ENCODE measurements at places on chromosomes 4 and X.

GRCh38 chrX:105297041-105297440 is 76.5 kb upstream of the TEX13A start:
- H3K4me3 ChIP-seq = no peak overlapping the region
- H3K27ac ChIP-seq = no peak overlapping the region
- no peaks in the 10 kb centered on the region for H3K27me3 ChIP-seq
- H3K4me1 ChIP-seq = no peaks in the 10 kb centered on the region

GRCh38 chrX:79623098-79623762 is 256.1 kb upstream of the ITM2A start:
- no peaks in the 10 kb centered on the region for H3K27me3 ChIP-seq
- H3K4me3 ChIP-seq = no peak overlapping the region
- H3K27ac ChIP-seq = no peak overlapping the region
- no peak for DNase-seq
- H3K4me1 ChIP-seq = no peaks in the 10 kb centered on the region

- DNase-seq = no peak
- no peaks in the 10 kb centered on the region for H3K4me1 ChIP-seq
- H3K36me3 ChIP-seq = no peaks in the 10 kb centered on the region
- no peaks in the 10 kb centered on the region for H3K27me3 ChIP-seq
- H3K4me3 ChIP-seq = no peak overlapping the region
- no peak overlapping the region for H3K27ac ChIP-seq
Observed at GRCh38 chrX:80354966-80355465, 65.2 kb upstream of the TENT5D start.

GRCh38 chrX:139725720-139726119 is 17.8 kb upstream of the MCF2 start:
- DNase-seq = no peak
- H3K36me3 ChIP-seq = peaks cover 8% of the 10 kb centered on the region
- H3K4me1 ChIP-seq = peaks cover 7% of the 10 kb centered on the region
- H3K4me3 ChIP-seq = no peak overlapping the region

GRCh38 chrX:57445832-57446231 is 146.0 kb upstream of the ZXDB start:
- DNase-seq = no peak
- no peaks in the 10 kb centered on the region for H3K27me3 ChIP-seq
- no peaks in the 10 kb centered on the region for H3K36me3 ChIP-seq
- H3K4me1 ChIP-seq = no peaks in the 10 kb centered on the region
- no peak overlapping the region for H3K27ac ChIP-seq
- no peak overlapping the region for H3K4me3 ChIP-seq

GRCh38 chrX:153875391-153876111 is 10.4 kb downstream of the L1CAM start:
- H3K27me3 ChIP-seq = peaks cover 21% of the 10 kb centered on the region
- no peaks in the 10 kb centered on the region for H3K36me3 ChIP-seq
- no peak overlapping the region for H3K4me3 ChIP-seq
- H3K4me1 ChIP-seq = peaks cover 21% of the 10 kb centered on the region
- peak; percentile 75 for DNase-seq

- DNase-seq = no peak
- H3K27me3 ChIP-seq = no peaks in the 10 kb centered on the region
- no peaks in the 10 kb centered on the region for H3K36me3 ChIP-seq
- no peak overlapping the region for H3K4me3 ChIP-seq
- no peak overlapping the region for H3K27ac ChIP-seq
Observed at GRCh38 chrX:21620234-21620633, 37.9 kb downstream of the KLHL34 start.

DNA sequence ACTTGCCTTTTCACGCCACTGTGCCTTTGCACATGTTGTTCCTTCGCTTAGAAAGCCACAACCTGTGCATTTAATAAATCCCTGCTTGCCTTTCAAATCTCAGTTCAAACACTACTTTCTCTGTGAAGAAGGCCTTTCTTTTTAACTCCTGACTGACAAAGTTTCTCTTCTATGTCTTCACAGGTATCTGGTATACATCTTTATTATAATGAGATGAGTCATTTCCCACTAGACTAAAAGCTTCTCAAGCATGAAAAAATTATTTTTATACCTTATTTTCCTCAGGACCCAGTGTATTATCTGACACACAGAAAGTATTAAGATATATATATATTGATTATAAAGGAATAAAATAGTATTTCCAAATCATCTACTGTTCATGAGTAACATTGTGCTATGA is 189.9 kb downstream of the TBCK start:
- no peak for DNase-seq
- no peaks in the 10 kb centered on the region for H3K27me3 ChIP-seq
- no peaks in the 10 kb centered on the region for H3K4me1 ChIP-seq
- H3K4me3 ChIP-seq = no peak overlapping the region
- no peak overlapping the region for H3K27ac ChIP-seq

GRCh38 chrX:155127940-155128339 is 56.6 kb downstream of the BRCC3 start:
- DNase-seq = no peak
- H3K27me3 ChIP-seq = no peaks in the 10 kb centered on the region
- H3K4me3 ChIP-seq = no peak overlapping the region
- H3K36me3 ChIP-seq = peaks cover 35% of the 10 kb centered on the region
- H3K4me1 ChIP-seq = no peaks in the 10 kb centered on the region

DNA sequence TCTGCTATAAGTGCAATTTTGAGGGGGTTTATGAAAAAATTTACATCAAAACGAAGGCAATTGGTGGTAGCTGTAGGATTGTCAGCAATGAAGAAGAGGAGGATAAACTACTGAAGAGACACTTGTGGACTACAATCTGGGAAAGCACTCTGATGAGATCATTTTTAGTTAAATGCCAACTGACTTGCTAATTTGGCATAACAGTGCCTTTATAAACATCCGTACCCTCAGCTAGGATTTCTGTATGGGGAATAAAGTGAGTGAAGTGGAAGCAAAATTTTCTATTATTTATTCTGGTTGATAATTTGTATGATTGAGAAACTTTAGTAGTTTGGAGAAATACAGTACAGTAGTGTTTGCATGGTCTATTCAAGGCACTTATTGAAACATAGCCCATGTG is 11.2 kb upstream of the GNRHR start:
- H3K27ac ChIP-seq = no peak overlapping the region
- H3K4me1 ChIP-seq = peaks cover 6% of the 10 kb centered on the region
- no peaks in the 10 kb centered on the region for H3K27me3 ChIP-seq
- no peak overlapping the region for H3K4me3 ChIP-seq

- H3K27me3 ChIP-seq = no peaks in the 10 kb centered on the region
- H3K27ac ChIP-seq = no peak overlapping the region
- H3K36me3 ChIP-seq = no peaks in the 10 kb centered on the region
- H3K4me3 ChIP-seq = no peak overlapping the region
Observed at GRCh38 chrX:39602195-39602594, 495.6 kb downstream of the BCOR start.

DNA sequence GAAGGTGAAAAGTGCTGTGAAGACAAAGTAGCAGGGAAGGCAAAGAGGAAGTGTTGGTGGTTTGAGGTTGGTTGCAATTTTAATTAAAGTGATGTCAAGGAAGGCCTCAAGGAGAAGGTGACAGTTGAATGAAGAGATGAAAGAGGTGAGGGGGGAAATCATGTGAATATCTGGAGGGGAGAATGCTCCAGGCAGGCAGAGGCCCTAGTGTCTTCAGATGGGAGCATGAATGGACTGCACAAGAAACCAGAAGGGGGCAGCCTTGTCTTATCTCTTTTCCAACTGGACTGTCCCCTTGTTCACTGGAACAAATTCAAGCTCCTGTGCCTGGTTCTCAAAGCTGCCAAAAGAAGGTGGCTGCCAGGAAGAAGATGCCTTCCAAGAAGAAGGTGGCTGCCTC is 68.4 kb downstream of the MAOB start:
- H3K4me3 ChIP-seq = no peak overlapping the region
- H3K36me3 ChIP-seq = no peaks in the 10 kb centered on the region

DNA sequence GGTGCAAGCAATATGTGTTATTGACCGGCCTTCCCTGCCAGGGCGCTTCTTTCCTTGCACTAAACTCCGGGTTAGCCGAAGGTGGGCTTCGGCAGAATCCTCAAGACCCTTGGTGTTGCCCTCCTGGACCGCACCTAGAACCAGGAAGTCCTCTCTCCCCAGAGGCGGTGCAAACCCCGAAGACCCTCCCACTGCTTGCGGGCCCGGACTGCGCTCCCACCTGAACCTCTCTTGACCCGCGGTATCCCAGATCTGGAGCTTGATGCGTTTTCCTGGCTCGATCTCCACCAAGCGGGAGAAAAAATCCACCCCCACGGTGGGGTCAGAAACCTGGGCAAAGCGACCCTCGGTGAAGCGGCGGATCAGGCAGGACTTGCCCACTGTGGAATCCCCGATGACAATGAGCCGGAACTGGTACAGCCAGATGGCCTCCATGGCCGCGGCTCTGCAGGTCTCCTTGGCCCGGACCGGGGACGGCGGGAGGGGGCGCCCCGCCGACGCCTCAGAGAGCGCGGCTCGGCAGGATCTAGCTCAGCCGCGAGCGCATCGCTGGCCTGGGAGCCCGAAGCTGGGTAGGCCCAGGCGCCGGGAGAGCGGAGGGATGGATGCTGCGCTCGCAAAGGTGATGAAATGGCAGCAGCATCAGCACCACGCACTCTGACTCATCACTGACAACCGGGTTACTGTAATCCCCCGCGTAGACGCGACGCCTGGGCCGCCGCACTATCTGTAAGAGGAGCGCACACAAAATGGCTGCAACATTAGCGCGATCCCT is at the start of gene RAB39B:
RAB39B (minus strand) TSS at position 638 of the 775 bp plus-strand sequence; CDS start at position 435, 203 bp downstream.
- peaks cover 6% of the 10 kb centered on the region for H3K36me3 ChIP-seq
- peak within 1 kb of the TSS; percentile 77 for H3K27ac ChIP-seq
- H3K27me3 ChIP-seq = no peaks in the 10 kb centered on the region

GRCh38 chr4:40190465-40190864 is 6.4 kb upstream of the RHOH start:
- peak overlapping the region; percentile 93 for H3K4me3 ChIP-seq
- H3K27me3 ChIP-seq = no peaks in the 10 kb centered on the region
- peak overlapping the region; percentile 81 for H3K27ac ChIP-seq

GRCh38 chrX:130285069-130285620 is 16.4 kb upstream of the ZNF280C start:
- H3K4me1 ChIP-seq = no peaks in the 10 kb centered on the region
- no peaks in the 10 kb centered on the region for H3K36me3 ChIP-seq
- DNase-seq = no peak
- H3K4me3 ChIP-seq = no peak overlapping the region
- peaks cover 3% of the 10 kb centered on the region for H3K27me3 ChIP-seq

DNA sequence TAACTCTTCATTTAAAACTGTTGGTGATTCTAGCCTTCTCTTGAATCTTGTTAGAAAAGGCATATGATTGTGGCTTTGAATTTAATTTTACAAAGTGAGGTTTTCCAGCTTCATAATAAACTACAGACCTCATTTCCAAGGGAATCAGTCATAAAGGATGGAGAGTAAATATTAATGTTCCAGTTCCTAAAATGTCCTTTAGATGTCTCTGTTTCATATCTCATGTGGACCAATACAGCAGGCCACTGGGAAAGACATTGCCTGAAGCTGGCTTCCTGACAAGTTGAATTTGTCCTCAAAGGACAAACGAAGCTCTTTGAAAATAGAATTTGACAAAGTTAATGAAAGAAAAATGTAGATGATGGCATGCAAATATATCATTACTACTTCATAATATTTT is 125.4 kb downstream of the ZNF330 start:
- no peaks in the 10 kb centered on the region for H3K4me1 ChIP-seq
- H3K27me3 ChIP-seq = peaks cover 9% of the 10 kb centered on the region
- no peak overlapping the region for H3K27ac ChIP-seq
- DNase-seq = no peak
- H3K4me3 ChIP-seq = no peak overlapping the region
- no peaks in the 10 kb centered on the region for H3K36me3 ChIP-seq

DNA sequence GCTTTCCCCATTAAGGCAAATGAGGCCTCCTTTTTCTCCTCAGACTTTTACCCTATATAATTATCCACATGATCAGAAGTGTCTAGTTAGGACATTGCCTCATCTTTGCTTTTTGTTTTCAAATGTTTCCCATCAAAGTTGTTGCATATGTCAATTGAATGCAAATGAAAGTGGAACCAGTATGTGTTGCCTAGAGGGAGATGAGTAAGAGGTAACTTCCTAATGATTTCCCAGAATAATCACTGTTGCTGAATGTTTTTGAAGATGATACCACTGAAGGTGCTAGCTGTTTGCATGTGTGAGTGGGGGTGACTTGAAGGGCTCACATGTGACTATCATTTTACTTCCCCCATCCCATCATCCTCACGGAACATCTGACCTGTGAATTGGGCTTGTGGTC is 33.9 kb downstream of the PAK3 start:
- no peak for DNase-seq

GRCh38 chr4:57462843-57463242 is 352.7 kb upstream of the IGFBP7 start:
- no peaks in the 10 kb centered on the region for H3K36me3 ChIP-seq
- H3K27me3 ChIP-seq = no peaks in the 10 kb centered on the region
- H3K27ac ChIP-seq = no peak overlapping the region
- no peak for DNase-seq
- no peaks in the 10 kb centered on the region for H3K4me1 ChIP-seq

DNA sequence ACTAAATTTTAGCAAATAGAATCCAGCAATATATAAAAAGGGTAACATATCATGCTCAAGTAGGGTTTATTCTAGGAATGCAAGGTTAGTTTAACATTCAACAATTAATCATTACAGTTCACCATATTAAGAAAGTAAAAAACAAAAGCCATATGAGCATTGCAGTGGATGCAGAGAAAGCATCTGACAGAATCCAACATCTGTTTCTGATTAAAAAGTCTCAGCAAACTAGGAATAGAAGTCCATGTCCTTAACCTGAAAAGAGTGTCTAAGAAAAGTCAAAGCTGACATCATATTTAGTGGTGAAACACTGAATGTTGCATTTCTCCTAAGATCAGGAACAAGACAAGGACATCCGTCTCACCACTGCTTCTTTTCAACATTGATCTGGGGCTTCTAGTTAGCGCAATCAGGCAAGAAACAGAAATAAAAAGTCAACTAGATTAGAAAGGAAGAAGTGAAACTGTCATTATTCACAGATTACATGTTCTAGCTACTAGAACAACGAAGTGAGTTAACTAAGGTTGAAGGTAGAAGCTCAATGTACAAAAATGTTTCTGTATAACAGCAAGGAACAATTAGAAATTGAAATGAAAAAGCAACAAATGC is 49.3 kb downstream of the MRPL1 start:
- H3K36me3 ChIP-seq = peaks cover 57% of the 10 kb centered on the region
- H3K4me1 ChIP-seq = no peaks in the 10 kb centered on the region
- H3K27ac ChIP-seq = no peak overlapping the region
- H3K4me3 ChIP-seq = no peak overlapping the region
- no peaks in the 10 kb centered on the region for H3K27me3 ChIP-seq

DNA sequence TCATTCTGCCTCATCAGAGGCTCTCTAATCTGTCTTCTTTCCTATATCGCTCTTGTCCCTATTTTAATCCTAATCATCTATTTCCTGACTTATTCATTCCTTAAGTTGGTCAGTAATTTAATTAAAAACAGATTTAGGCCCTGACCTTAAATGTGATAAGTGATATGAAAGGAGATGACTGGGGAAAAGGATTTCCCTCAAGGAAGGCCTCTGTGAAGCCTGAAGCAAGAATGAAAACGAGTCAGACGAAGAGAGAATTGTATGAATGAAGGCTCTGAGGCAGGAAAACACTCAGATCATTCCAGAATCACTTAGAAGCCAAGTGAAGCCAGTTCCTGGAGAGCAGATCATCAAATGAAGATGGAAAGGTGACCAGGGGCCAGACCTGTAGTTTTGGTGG is 22.1 kb downstream of the PKD2 start:
- H3K36me3 ChIP-seq = peaks cover 27% of the 10 kb centered on the region
- no peak overlapping the region for H3K4me3 ChIP-seq
- H3K4me1 ChIP-seq = peaks cover 6% of the 10 kb centered on the region
- H3K27ac ChIP-seq = no peak overlapping the region

Data from activated CD8-positive, alpha-beta T cell treated with anti-CD3 and anti-CD28 coated beads, Interleukin-2, amount 10 ng/mL, durations not matched to agents 7 days and 5 days (primary cell).